ENCODE measurements at places on chromosomes 5 and 9.

DNA sequence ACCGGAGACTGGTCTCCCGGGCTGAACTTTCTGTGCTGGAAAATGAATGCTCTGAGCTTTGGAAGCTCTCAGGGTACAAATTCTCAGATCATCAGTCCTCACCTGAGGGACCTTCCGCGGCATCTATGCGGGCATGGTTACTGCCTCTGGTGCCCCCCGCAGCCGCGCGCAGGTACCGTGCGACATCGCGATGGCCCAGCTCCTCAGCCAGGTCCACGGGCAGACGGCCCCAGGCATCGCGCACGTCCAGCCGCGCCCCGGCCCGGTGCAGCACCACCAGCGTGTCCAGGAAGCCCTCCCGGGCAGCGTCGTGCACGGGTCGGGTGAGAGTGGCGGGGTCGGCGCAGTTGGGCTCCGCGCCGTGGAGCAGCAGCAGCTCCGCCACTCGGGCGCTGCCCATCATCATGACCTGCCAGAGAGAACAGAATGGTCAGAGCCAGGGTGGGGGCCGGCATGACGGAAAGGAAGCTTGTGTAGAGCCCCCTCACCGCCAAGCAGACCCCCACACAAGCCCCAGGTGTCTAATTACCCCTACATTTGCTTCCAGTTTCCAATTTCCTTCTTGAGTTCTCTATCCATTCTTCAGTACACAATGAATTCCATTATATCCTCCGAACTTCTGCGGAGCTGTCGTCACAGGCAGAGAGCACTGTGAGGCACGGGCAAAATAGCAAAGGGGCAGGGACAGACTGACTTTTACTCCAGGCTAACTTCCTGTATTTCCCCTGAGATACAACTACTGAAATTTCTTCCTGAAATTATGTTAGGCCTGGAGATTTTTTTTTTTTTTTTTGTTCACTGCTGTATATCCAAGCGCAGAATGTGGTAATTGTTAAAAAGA is 23.2 kb downstream of the CDKN2A start:
- no peak for ATAC-seq
- H3K27me3 ChIP-seq: peaks cover 100% of the 10 kb centered on the region
- no peak overlapping the region for H3K27ac ChIP-seq
- no peaks in the 10 kb centered on the region for H3K36me3 ChIP-seq
- H3K4me3 ChIP-seq: no peak overlapping the region

- no peaks in the 10 kb centered on the region for H3K36me3 ChIP-seq
- no peak overlapping the region for H3K27ac ChIP-seq
- H3K4me1 ChIP-seq: no peaks in the 10 kb centered on the region
- no peak overlapping the region for H3K4me3 ChIP-seq
- ATAC-seq: no peak
Observed at GRCh38 chr5:24750355-24750754, 105.6 kb upstream of the CDH10 start.

- peaks cover 44% of the 10 kb centered on the region for H3K27me3 ChIP-seq
- H3K27ac ChIP-seq: no peak overlapping the region
- peak overlapping the region; percentile 52 for H3K4me3 ChIP-seq
- no peaks in the 10 kb centered on the region for H3K36me3 ChIP-seq
Observed at GRCh38 chr5:135930029-135930948, 24.5 kb downstream of the LECT2 start.

GRCh38 chr5:67808340-67808739 is 407.2 kb upstream of the PIK3R1 start:
- H3K4me1 ChIP-seq: no peaks in the 10 kb centered on the region
- no peak overlapping the region for H3K27ac ChIP-seq
- no peaks in the 10 kb centered on the region for H3K27me3 ChIP-seq
- ATAC-seq: no peak
- no peak overlapping the region for H3K4me3 ChIP-seq
- H3K36me3 ChIP-seq: no peaks in the 10 kb centered on the region

DNA sequence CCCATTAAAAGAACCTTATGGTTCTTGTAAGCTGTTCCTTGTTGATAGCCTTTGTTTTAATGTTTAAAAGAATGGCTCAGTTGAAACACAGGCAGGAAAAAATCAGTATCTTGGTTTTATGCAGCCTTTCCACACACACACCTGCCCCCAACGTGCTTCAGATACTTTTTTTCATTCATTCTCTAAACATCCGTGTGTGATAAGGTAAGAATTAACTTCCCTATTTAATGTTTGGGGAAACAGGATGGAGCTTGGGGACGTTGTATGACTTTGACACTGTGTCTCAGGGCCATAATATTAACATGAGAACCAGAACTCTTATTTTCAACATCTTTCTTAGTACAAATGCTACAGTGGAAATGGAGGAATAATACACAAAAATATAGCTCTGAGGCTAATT is 5.8 kb upstream of the ZNF622 start:
- H3K27ac ChIP-seq: no peak overlapping the region
- H3K4me3 ChIP-seq: no peak overlapping the region
- ATAC-seq: no peak
- H3K4me1 ChIP-seq: peaks cover 13% of the 10 kb centered on the region
- no peaks in the 10 kb centered on the region for H3K27me3 ChIP-seq
- peaks cover 5% of the 10 kb centered on the region for H3K36me3 ChIP-seq

- H3K36me3 ChIP-seq: no peaks in the 10 kb centered on the region
- H3K27me3 ChIP-seq: no peaks in the 10 kb centered on the region
- H3K27ac ChIP-seq: no peak overlapping the region
- ATAC-seq: no peak
Observed at GRCh38 chr5:163677092-163677491, 171.7 kb downstream of the MAT2B start.

- peak overlapping the region; percentile 73 for H3K27ac ChIP-seq
- ATAC-seq: no peak
- H3K4me1 ChIP-seq: peaks cover 97% of the 10 kb centered on the region
- no peaks in the 10 kb centered on the region for H3K27me3 ChIP-seq
- H3K4me3 ChIP-seq: no peak overlapping the region
Observed at GRCh38 chr5:72134226-72134899, 27.1 kb downstream of the MAP1B start.

DNA sequence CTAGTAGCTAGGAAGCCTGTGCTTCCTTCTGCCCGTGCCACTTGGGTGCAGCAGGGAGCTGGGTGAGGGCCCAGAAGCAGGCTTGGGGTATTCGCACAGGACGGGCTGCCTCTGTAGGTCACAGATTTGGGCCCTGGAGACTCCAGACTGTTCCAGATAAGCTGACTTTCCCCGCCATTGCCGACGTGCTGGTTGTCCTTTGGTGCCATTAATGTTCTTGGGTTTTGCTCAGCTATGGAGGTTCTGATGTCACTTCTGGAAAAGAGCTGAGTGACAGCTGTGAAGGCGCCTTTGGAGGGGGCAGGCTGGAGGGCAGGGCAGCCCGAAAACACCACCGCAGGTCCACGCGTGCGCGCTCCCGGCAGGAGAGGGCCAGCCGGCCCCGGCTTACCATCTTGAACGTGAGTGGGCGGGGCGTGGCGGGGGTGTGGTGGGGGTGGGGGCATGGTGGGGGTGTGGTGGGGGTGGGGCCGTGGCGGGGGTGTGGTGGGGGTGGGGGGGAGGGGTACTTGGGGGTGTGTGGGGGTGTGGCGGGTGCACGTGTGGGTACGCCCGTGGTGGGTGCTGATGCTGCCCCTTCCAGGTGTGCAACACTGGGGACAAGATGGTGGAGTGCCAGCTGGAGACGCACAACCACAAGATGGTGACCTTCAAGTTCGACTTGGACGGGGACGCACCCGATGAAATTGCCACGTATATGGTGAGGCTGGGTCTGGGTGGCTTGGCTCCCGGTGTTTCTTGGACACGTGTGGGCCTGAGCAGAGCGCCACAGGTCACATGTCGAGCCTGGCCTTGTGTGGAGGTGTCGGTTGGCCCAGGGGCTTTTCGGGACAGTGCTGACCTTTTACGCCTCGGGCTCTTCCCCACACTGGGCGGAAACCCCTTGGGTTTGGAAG is 79.6 kb downstream of the WNK2 start:
- no peak for ATAC-seq
- no peaks in the 10 kb centered on the region for H3K27me3 ChIP-seq
- H3K4me1 ChIP-seq: no peaks in the 10 kb centered on the region
- H3K27ac ChIP-seq: no peak overlapping the region
- H3K4me3 ChIP-seq: no peak overlapping the region
- H3K36me3 ChIP-seq: no peaks in the 10 kb centered on the region

- H3K27me3 ChIP-seq: no peaks in the 10 kb centered on the region
- H3K27ac ChIP-seq: no peak overlapping the region
- H3K4me3 ChIP-seq: no peak overlapping the region
- no peaks in the 10 kb centered on the region for H3K36me3 ChIP-seq
- no peaks in the 10 kb centered on the region for H3K4me1 ChIP-seq
Observed at GRCh38 chr5:169629847-169630548, 7.1 kb upstream of the DOCK2 start.

- ATAC-seq: no peak
- H3K4me3 ChIP-seq: no peak overlapping the region
- H3K4me1 ChIP-seq: no peaks in the 10 kb centered on the region
Observed at GRCh38 chr5:2746561-2747032, 4.9 kb downstream of the IRX2 start.

Data from gastroesophageal sphincter (tissue), 4 donors.